ENCODE measurements at places on chromosomes 2 and 18.

DNA sequence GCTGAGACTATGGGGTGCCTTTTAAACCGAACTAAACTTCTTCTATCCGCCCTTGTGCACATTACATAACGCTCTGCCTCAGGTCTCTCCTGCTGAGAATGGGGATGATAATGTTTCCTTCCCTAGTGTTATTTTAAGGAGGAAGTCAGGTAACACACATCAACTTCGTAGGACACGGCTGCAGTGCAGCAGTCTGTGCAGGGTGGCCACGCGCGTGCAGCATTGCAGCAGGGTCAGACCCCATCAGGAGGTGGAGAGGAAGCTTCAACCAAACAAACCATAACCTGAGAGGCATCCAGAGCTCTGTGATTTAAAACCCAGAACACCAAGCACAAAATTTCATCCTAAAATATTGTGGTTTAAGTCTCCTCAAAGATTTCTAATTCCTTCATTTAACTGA, 50.6 kb downstream of the MYT1L start:
- DNase-seq, result no peak

DNA sequence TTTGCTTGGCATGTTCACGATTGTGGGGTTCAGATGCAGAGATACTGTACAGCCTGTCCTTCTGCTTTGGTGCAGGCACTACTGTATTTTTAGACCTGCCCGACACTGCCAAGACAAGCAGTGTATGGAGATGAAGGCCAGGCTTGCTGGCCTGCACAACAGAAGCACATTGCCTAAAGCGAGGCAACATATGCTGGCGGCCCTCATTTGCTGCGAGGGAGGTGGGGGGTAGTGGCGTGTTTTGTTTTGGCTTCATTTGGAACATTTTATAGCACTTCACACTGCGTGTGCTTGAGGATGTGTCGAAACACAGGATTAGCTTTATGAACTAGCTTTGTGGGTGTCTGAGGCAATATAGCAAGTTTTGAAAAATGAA, 27.0 kb downstream of the TMEM182 start:
- no peak for DNase-seq

GRCh38 chr2:170375192-170375591, 197.2 kb downstream of the MYO3B start:
- no peak for DNase-seq

DNA sequence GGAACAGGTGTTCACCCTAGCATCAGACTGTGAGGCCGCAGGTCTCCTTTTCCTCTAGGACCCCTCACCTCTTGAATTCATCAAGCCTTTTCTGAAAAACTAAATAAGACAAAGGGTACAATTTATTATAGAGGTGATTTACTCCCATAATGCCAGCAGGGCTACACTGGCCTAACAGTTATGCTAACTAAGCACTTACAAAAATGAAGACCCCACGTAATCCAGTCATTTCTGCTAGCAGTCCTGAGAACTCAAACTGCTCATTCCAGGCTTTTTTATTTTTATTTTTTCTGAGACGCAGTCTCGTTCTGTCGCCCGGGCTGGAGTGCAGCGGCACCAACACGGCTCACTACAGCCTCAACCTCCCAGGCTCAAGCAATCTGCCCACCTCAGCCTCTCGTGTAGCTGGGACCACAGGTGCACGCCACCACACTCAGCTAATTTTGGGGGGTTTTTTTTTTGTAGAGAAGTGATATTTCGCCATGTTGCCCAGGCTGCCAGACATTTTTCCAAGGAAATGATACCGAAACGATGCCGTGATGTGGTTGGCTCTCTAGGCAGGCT, 14.2 kb downstream of the CAPG start:
- no peak for DNase-seq

DNA sequence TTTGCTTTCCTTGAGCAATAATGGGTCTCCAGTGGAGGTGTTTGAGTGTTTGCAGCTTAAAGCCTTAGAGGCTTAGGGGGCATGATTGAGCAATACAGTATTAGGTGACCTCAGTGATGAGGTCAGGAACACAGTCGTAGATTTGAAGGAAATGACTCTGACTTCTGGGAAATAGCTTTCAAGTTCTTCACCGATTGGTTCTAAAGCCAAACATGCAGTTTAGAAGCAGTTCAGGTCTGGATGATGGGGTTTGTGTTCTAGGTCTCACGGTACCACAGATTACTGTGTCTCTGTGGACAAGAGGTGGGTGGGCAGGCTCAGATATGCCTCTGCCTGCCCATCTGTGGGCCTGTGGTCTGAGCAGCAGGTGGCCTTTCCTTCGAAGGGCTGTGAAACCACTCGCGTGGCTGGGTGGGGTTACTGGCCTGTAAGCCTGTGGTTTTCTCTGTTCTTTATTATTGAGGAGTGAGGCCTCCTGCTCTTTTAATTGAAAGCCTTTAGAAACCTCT, 7.8 kb downstream of the MTHFD2 start:
- DNase-seq, result no peak

DNA sequence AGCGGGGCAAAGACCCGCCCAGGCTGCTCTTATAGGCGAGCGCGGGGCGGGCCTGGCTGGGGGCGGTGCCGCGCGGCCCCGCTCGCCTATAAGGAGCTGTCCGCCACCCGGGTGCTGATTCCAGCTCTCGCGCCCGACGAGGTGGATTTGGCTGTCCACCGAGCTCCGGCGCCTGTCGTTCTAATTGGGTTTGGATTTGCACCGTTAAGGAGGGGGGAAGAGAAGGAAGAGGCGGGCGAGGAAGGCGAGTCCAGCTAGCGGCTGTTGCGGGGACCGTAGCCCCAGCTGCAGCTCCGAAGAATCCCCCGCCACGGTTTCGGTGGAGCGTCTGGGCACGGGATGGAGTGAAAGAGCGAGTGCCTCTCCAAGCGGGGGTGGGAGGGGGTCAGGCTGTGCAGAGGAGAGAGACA, at the start of gene CNTNAP5:
Gene CNTNAP5, plus strand, starts transcription at position 117 of the 410 bp plus-strand sequence. CDS start 364 bp downstream, outside the sequence.
- DNase-seq, result no peak

DNA sequence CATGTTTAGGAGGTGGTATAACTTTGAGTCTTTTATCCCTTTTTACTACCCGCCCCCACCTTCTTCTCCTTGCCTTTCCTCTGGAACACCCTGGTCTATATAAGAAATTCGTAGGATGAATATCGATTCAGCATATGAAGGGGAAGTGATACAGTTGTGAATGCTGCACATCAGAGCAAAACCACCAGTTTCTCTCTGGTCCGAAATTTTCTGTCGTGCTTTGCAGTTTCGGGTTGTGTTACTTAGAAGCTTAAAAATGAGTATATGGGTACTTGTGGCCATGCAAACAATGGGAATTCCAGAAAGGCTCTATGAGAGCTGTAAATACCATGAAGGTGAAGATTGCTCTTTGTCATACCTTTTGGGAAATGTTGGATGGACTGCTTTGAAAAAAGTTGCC, 60.6 kb downstream of the DAW1 start:
- no peak for DNase-seq

- DNase-seq, result no peak
Observed at GRCh38 chr2:38315707-38316333, 61.3 kb downstream of the ATL2 start.

DNA sequence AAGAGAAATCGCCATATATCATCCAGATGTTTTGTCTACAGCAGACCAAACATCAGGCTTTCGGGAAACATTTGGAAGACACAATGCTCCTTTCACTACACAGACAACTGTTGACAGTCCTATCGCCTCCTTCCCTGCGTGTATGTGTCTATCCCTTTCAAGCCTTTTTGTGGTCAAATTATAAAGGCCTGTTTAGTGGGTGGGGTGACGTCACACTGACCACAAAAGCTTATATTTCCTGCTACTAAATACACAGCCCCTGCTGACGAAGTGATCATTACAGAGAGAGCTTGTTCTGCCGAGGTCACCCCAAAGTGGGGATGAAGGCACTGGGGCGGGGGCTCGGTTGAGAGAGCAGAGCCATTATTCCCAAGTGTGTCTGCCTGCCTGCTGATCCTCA, 302.7 kb upstream of the TNP1 start:
- DNase-seq, result no peak

- DNase-seq, result no peak
Observed at GRCh38 chr2:201472411-201472810, 20.9 kb downstream of the STRADB start.

DNA sequence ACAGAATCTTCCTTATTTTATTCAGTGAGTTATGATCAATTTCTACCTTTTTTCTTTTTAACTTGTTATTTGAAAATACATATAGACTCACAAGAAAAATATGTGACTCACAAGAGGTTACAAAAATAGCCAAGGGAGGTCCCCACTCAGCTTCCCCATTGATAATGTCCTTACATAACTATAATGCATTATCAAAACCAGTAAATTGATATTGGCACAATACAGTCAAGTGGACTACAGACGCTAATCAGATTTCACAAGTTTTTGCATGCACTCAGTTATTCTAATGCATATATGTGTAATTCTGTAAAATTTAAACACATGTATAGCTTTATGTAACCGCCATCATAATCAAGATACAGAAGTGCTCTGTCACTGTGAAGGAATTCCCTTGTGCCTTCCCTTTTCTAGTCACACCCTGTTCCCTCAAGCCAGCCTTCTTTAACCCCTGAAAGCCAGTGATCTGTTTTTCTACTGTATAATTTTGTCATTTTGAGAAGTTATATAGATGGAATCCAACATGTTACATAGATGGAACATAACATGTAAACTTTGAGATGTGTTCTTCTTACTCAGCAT, 118.4 kb downstream of the ALMS1 start:
- no peak for DNase-seq

- DNase-seq, result no peak
Observed at GRCh38 chr2:195252018-195252417, 405.0 kb upstream of the SLC39A10 start.

DNA sequence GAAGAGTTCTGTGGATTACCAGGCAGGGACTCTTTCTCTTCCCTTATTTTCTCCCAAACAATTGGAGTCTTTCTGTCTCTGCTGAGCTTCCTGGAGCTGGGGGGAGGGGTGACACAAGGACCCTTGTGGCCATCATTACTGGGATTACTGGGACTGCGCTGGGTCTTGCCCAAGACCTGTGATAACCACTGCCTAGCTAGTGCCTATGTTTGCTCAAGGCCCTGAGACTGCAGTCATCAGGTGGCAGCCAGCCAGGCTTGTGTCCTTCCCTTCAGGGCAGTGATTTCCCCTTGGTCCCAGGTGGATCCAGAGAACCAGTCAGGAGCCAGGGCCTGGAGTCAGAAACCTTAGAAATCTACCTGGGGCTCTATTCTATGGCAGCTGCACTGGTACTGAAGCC, 355.6 kb downstream of the PARD3B start:
- DNase-seq, result no peak

- DNase-seq, result no peak
Observed at GRCh38 chr2:43763091-43763490, 10.7 kb upstream of the DYNC2LI1 start.

GRCh38 chr18:13387855-13388548, 169.4 kb downstream of the LDLRAD4 start:
- no peak for DNase-seq

- DNase-seq, result no peak
Observed at GRCh38 chr2:148603562-148603920, 41.0 kb upstream of the EPC2 start.

- no peak for DNase-seq
Observed at GRCh38 chr2:218172845-218173244, 6.1 kb upstream of the CXCR1 start.

DNA sequence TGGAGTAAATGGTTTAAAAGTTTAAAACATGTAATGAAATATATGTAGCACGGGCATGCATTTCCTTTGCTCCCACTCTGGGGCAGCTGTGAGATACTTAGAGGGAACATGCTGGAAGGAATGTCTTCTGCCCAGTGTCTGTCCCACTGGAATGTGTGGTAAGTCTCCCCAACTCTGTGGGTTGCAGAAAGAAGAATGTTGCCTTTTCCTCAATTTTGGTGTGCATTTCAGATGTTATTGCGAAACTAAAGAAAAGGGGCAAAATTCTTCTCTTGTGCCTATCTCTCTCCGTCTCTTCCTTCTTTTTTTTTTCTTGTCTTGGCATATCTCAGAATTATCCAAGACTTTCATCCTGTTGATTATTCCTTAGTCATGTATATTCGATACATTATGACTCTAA, 201.1 kb downstream of the SH3RF3 start:
- no peak for DNase-seq

GRCh38 chr2:218270721-218271486, 585 bp downstream of the PNKD start:
- no peak for DNase-seq

DNA sequence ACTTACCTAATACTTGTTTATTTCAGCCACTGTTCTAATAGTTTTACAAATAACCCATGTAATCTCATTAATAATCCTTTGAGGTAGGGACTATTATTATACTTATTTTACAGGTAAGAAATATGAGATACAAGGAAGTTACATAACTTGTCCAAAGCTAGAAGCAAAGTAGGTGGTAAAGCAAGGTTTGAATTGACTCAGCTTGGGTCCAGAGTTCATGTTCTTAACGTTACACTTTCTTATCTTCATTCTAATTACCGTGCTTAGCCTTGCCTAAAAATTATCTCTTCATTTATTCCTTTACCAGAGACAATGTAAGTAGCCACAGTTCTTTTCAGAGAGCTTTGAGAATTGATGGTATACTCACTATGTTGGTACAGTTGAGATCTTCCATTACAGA, 743.6 kb downstream of the KCNJ3 start:
- no peak for DNase-seq

DNA sequence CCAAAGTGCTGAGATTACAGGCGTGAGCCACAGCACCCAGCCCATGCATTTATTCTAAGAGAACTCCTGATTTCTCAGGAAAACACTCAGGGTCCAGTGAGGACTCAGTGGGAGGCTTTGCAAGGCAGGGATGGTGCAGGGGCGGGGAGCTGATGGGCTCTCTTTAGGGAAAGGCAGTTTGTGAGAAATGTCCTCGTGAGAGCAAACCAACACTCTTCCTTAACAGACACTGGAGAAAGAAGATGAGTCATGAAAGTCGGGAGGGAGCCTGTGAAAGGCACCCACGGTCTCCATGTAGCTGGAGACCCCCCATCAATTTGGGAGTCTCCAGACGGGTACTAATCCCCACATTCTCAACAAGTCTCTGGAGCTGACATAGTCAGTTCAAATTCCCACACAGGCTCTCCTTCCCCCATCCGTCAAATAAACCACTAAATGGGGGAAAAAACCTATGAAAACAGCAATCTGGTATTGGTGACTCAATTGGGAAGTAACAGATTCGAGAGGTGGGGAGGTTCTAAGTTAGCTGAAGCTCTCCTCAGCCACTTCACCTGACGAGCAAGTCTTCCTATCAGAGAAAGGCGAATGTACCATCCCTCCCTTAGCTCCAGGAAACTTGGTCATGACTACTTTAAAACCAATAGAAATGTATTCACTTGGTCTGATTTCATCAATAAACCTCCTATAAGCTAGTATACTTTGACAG, 11.0 kb upstream of the CREG2 start:
- no peak for DNase-seq

Data from activated gamma-delta T cell (primary cell).